ENCODE measurements at places on chromosomes 6 and 20.

GRCh38 chr6:143750877-143751276 lies 73.1 kb downstream of the PHACTR2 start:
- no peak for DNase-seq

DNA sequence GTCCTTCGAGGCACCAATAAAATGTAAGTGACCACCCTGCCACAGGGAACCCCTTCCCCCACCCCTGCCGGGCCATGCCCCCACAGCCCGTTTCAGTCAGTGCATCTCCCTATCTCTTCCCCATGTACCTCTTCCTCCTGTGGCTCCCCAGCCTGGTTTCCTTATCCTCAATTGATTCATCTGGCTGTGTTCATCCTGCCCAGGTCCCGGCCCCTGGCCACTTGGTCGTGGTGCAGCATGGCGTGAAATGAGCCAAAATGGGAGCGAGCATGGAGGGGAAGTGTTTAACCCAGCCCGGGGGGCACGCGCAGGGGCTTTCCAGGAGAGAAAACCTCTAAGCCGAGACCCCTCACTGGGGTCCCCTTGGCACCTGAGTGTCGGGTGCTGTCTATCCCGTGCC lies 35.9 kb downstream of the HM13 start:
- no peak for DNase-seq

DNA sequence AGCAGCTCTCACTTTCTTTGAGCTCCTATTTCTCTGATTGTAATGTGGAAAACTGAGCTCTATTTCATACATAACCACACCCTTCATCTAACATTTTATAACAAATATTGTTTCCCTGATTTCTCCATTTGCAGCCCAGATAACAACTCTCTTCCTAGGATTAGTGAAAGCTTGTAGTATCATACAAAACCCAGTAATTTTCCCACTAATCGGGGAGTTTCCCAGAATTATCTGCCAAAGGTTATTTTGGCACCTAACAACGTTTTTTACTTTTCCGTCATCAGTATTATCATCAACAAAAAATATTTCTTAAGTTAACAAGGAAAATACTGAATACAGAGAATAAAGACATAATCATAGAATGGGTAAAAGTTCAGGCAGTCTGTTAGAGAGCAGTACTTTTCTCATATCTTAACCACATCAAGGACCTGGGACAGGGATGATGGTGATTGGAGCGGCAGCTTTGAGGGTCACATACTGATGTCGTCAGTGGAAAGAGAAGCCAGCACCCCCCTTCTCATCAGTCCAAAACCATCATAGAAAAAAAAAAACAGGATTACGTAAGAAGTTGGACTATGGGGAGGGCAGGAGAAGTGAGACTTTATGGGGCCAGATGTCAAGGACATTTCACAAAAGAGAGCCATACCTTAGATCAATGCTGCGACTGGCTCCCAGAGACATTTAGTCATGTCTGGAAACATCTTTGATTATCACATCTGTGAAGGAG lies 166.1 kb upstream of the TNFAIP3 start:
- DNase-seq: no peak

DNA sequence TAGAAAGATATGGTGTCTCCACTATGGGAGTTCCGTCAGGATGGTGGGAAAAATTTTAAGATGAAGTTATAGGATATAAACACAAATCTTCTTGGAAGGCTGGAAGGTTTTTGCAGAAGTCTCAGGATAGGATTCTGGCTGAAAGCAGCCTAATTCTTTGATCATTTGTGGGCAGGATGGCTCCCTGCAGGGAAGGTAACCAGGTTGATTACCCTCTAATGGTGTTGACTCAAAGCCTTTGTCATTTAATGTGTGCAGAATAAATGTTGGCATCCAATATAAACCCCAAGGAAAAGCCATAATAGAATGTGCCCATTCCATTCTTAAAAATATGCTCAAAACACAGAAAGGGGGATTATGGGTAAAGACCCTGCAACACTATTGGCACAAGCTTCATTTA lies 204.3 kb downstream of the EPM2A start:
- DNase-seq: no peak

DNA sequence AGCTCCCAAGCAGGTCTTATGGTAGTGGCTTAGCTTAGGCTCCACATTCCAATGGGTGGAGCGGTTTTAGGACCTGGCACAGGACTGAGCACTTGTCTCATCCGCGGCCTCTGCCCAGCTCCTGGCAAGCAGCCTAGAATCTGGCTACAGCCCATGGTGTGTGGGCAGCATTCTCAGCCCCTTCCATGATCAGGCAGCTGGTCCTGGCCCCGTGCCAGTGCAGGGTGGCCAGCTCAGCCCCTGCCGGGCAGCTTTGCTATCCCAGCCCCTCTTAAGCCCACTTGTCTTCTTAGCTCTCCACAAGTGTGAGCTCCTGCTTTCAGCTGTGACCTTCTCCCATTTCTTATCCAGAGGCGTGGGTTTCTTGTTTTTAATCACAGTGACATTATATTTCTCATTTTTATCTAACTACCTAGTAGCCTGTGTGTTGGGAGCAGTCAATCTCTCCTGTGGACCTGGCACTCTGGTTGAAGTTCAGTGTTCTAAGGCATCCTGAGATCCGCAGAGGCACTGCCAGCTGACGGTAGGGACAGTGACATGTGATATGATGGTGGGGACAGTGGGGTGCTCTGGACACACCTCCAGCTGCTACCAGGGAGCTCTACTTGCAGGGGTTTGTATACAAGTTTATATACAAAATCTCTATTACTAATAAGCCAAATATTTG lies 119.9 kb upstream of the PRND start:
- DNase-seq: no peak

DNA sequence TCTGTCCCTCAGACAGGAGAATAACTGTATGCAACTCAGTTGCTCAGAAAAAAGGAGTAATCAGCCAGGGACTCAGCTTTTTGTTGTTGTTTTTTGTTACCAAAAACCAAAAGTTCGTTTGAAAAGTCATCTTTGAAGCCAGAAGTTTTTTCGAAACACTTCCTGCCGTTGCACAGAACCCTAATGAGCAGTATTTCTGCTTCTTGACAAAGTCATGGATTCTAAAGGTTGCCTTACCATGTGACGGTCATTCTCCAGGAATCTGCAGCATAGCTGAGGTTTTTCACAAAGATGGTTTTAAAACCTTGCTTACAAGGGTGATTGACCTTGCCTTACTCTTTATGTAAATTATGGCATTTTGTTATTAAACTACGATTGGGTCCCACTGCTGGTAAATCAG lies 1.9 kb downstream of the RAB32 start:
- no peak for DNase-seq

- DNase-seq: peak; percentile 8
Measured at GRCh38 chr20:1897965-1898464, 2.8 kb downstream of the SIRPA start.

DNA sequence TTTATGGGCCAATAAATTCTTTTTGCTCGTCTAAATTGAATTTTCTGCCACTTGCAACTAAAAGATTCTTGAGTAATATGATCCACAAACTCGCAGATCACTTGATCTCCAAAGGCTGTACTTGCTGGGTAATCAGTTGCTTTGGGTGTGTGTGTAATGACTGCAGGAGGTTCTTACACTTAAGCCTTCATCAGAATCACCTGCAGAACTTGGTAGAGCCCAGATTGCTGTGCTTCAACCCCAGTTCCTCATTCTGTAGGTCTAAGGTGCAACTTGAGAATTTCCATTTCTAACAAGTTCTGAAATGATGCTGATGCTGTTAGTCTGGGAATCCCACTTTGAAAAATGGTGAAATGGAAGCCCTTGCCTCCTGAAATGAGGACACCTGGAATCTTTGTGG lies 12.9 kb upstream of the FKBP1A start:
- no peak for DNase-seq

- no peak for DNase-seq
Measured at GRCh38 chr6:95973976-95974375, 41.8 kb upstream of the FUT9 start.

- no peak for DNase-seq
Measured at GRCh38 chr6:16432075-16433032, 194.0 kb downstream of the GMPR start.

- DNase-seq: no peak
Measured at GRCh38 chr6:100152201-100152600, 158.2 kb upstream of the MCHR2 start.

- no peak for DNase-seq
Measured at GRCh38 chr6:53436526-53437303, 88.0 kb upstream of the ELOVL5 start.

DNA sequence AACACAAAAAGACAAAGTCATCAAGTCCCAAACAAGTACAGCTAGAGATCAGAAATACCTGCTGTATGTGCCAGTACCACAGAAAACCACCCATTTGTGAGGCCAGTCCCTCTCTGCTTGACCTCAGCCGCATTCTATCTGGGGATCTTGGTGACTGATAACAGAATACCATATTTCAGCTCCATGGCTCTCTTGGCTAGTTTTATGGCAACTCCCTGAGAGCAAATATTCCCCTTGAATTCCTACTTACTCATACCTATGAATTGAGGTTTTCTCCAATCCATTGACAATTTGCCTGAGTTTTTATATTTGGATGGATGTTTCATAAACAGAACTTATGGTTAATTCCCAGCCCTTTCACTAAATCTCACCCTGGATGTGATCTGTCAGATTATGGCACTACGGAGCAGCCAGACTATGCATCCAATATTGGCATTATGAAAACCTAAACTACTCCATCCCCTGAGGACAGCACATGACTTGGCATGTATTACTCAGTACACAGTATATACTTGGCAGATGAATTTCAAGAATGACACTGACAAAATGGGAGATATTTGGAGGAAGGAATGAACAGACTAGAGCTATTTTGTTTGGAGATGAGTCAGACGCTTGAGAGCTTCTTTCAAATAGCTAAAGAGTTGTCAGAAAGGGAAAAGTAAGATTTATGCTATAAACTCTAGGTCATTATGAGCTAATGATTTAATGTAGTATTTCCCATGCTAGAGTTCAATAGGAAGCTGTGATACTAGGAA lies 95.7 kb downstream of the PRDM1 start:
- no peak for DNase-seq

DNA sequence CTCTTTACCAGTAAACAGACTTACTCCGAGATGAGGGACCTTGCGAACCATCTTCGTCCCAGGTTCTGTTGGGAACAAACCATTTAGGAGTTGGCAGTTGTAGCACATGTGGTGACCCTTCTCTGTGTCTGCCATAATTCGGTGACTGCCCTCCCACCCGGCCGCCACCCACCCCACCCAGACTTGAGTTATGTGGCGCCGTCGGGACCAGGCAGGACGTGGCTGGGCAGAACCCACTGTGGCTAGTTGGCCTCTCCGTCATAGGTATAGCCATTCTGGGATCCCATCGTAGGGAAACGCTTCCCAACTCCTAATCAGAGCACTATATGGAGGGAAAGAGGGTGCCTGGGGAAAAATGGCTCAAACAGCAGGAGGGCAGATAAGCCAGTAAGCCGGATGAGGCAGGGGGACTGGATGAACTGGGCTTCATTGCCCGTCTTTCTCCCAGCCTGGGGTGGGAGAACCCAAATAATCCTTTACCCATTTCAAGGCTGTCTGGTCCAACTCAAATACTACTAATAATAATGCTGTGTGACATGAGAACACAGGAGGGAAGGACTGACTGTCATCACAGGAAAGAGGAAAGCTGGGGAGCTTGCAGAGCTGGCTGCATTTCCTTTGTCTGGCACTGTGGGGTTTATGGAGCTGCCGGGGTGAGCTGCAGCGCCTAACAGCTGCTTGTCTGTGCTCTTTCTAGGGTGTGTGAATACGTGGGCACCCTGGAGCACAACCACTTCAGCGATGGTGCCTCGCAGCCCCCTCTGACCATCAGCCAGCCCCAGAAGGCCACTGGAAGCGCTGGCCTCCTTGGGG lies 73.0 kb upstream of the PBOV1 start:
- no peak for DNase-seq

DNA sequence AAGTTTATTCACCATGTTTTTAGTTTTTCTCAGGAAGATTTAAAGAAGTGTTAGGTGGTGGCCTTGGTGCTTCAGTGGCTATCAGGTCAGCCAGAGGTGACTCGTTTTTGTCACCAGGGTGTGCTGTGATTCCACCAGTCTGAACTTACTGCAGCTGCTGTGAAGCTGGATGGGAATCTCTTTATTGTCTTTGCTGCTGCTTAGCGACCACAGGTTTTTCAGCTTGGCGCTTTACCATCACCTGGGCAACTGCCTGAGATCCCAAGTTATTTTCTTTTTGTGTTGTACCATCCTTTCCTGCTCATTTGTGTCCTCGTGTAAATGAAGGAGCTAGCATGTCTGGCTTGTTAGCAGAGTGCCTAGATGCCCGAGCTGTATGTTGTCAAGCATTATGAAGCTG lies 146.9 kb downstream of the MACROD2 start:
- DNase-seq: no peak

- no peak for DNase-seq
Measured at GRCh38 chr6:83875843-83876242, 16.4 kb downstream of the CYB5R4 start.

DNA sequence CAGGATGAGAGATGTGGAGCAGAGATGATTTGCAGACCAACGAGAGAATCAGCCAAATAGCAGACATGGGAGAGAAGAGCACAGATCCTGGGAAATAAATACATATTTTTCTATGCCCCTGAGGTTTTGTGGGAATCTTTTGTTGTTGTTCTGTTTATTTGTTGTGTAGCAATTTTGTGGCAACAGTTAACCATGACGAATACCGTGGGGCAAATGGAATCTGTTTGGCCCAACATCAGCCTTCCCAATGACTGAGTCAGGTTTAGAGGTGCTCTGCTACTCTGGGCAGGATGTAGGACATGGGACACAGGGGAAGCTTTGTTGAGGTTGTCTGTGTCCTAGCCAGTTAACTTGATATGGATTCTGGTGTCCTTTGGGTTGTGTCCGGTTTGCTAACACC lies 7.9 kb upstream of the SLC2A10 start:
- no peak for DNase-seq

All from CD4-positive, alpha-beta T cell treated with Interleukin-4 for 4 hours (primary cell).